Activated CD4-positive, alpha-beta memory T cell treated with anti-CD3 and anti-CD28 coated beads, Interleukin-2, amount 10 ng/mL, durations not matched to agents 7 days and 5 days (primary cell): ENCODE measurements at places on chromosomes 13 and 19.
A peak's percentile ranks its signal among the peaks of the same experiment; 100 is the strongest.

GRCh38 chr19:17184371-17184841, 30.8 kb upstream of the USE1 start:
- peak; percentile 79 for DNase-seq

- no peak for DNase-seq
Observed at GRCh38 chr13:74461011-74461410, 326.8 kb upstream of the KLF12 start.

DNA sequence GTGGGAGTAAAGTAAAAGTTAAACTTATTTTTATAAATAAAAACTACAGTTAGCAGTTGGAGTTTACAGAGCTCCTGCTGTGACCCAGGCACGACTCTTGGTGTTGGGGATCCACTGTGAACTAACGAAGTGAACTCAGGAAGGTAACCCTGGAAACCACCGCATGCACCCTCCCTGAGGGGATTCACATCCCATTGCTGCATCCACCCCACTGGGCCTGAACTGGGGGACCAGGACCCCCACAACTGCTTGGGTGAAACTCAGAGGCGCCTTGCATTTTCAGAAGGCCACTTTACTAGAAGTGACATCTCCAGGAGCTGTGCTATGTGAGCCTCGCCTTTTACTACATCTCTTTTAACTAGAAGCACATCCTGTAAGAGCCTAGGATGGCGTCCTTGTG, 166.4 kb downstream of the TEX29 start:
- DNase-seq = no peak

DNA sequence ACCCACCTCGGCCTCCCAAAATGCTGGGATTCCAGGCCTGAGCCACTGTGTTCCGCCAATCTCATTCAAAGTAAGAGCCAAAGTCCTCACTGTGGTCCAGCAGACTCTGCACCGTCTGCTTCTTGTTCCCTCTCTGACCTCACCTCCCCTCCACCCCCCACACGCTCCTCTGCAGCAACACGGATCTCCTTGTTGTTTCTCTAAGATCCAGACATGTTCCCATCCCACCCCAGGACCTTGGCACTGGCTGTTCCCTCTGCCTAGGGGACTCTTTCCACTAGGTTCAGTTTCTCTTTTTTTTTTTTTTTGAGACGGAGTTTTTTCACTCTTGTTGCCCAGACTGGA, 38.4 kb downstream of the LTBP4 start:
- DNase-seq = no peak

GRCh38 chr19:45526143-45526542, 18.9 kb downstream of the VASP start:
- DNase-seq = no peak

DNA sequence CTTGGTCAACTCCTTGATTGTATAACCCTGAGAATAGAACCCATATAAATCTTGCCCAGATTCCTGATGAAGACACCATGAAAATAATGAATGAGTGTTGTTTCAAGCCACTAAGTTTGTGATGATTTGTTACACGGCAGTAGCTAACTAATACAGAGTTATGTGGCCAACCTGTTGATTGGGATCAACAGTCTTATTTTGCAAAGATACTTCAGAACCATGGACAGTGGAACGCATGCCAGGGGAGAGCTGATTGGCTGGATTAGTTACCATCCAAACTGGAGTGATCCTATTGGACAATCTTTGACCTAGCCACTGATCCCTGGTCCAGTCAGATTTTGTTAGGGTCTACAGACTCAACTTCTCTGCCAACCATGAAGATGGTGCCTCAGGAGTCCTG, 26.6 kb downstream of the CD70 start:
- DNase-seq = no peak

- DNase-seq = no peak
Observed at GRCh38 chr19:10976131-10976892, 15.5 kb downstream of the SMARCA4 start.

DNA sequence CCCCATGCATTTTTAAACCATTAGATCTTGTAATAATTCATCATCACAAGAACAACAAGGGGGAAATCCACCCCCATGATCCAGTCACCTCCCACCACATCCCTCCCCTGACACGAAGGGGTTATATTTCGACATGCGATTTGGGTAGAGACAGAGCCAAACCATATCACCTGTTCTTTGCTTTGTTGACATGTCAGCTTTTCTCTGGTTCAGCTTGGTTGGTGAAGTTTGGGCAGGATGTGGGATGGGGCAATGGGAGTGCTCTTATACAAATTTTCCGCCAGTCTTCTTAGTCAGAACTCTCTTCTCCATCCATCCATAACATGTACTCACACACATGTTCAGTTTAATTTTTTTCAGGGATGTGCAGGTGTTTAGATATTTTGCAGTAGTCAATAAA, 12.9 kb downstream of the TPP2 start:
- DNase-seq = peak; percentile 25

GRCh38 chr13:102777736-102778135, 4.2 kb upstream of the TEX30 start:
- DNase-seq = no peak

- DNase-seq = no peak
Observed at GRCh38 chr13:110015253-110015652, 228.9 kb upstream of the IRS2 start.

DNA sequence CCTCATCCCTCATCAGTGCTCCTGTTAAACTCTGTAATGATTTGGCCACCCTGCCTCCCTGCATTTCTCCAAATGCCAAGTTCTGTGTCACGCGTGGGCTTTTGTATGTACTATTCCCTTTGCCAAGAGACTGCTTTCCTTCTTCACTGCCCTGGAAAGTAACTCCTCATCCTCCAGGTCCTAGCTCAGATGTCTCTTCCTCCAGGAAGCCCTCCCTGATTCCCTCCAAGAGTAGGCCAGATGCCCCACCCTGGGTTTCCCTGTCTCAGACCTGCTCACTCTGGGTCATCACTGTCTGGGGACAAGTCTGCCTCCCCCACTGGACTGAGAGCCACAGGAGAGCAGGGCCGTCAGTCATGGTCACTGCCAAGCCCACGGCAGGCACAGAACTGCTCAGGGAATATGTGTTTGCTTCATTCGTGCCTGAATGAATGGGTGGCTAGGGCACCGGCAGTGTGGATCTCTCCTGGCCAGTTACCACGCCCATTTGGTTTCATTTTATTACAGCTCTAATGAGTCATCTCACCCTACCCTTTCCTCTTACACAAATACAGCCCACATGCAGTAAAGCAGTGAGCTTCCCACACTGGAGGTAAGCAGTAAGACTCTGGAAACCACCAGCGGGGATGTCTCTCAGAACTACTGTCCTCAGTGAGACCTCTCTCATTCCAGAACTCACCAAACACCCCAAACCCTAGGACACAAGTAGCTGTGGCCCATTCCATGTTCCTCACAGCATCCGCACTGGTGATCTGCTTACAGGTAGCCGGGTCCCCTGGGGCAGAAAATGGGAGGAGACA, 12.1 kb upstream of the GPR4 start:
- DNase-seq = peak; percentile 64
